ENCODE measurements at places on chromosomes 7 and 10.

- DNase-seq = no peak
Observed at GRCh38 chr7:90856351-90857070, 260.4 kb downstream of the CDK14 start.

GRCh38 chr7:3162289-3162688 lies 118.6 kb upstream of the CARD11 start:
- no peak for DNase-seq

GRCh38 chr7:112970771-112971170 lies 115.9 kb downstream of the GPR85 start:
- no peak for DNase-seq

DNA sequence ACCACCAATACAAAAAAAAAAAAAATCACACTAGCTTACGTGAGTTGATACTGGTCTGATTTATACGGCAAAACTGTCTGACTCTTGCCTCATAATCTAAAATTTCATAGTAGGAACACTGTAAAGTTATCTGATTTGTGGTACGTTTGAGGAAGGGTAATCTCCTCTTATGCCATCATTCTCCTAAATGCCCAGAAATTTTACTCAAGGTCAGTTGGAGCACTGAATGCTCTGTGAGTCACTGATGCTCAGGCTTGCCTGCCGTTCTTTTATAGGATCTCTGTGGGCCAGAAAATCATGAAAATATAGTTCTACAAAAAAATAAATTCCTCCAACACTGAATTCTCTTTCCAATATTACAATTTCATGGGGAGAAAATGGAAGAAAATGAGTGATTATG lies 135.7 kb downstream of the PDE1C start:
- DNase-seq = no peak

GRCh38 chr10:92239151-92239599 lies 51.7 kb downstream of the CPEB3 start:
- no peak for DNase-seq

GRCh38 chr7:55410667-55411239 lies 45.6 kb downstream of the LANCL2 start:
- DNase-seq = no peak

DNA sequence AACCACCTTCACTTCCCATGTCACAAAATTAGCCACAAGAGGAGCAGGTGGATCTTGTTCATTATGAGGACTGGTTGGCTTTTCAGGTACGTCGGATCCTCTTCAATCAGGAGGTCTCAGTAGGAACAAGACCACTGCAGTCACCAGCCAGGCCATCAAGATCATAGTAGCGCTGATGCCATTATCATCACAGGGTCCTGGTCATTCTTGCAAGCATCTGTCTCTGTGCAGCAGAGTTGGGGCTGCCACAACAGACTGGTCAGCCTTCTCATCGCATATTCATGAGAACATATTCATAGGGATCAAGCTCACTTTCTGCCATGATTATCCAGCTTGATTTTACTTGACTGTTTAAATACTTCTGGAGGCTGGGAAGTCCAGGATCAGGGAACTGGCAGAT lies 67.1 kb downstream of the ADCYAP1R1 start:
- no peak for DNase-seq

GRCh38 chr10:84348447-84348846 lies 20.1 kb downstream of the CCSER2 start:
- no peak for DNase-seq

- DNase-seq = no peak
Observed at GRCh38 chr7:148276314-148277041, 314.1 kb upstream of the C7orf33 start.

GRCh38 chr7:149731207-149731955 lies 42.0 kb downstream of the ZNF467 start:
- no peak for DNase-seq

DNA sequence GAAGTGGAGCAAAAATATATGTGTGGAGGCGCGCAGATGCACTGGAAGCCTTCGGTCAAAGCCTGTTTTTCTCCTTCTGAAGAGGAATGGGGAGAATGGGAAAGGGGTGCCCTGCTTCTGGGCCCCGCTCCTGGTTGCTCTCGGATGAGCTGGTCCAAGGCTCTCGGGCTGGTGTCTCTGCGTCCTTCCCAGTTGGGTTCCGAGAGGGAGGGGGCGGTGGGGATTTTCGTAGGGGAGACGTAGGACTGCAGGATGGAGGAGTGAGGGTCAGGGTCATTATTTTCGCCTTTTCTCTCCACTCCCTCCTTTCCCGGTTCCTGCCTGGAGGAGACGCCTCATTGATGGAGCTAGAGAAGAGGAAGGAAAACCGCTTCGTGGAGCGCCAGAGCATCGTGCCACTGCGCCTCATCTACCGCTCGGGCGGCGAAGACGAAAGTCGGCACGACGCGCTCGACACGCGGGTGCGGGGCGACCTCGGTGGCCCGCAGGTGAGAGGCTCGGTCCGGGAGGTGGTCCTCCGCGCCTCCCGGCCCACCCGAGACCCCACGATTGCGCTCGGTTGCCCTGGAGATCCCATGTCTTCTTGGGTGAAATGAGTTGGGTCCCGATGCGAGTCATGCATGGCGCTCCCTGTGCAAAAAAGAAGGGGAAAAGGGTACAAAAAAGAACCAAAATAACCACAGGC lies 790 bp downstream of the ADAM22 start:
- no peak for DNase-seq

- DNase-seq = no peak
Observed at GRCh38 chr10:26879744-26880143, 19.0 kb upstream of the ABI1 start.

- no peak for DNase-seq
Observed at GRCh38 chr7:18610331-18610948, 114.9 kb downstream of the HDAC9 start.

DNA sequence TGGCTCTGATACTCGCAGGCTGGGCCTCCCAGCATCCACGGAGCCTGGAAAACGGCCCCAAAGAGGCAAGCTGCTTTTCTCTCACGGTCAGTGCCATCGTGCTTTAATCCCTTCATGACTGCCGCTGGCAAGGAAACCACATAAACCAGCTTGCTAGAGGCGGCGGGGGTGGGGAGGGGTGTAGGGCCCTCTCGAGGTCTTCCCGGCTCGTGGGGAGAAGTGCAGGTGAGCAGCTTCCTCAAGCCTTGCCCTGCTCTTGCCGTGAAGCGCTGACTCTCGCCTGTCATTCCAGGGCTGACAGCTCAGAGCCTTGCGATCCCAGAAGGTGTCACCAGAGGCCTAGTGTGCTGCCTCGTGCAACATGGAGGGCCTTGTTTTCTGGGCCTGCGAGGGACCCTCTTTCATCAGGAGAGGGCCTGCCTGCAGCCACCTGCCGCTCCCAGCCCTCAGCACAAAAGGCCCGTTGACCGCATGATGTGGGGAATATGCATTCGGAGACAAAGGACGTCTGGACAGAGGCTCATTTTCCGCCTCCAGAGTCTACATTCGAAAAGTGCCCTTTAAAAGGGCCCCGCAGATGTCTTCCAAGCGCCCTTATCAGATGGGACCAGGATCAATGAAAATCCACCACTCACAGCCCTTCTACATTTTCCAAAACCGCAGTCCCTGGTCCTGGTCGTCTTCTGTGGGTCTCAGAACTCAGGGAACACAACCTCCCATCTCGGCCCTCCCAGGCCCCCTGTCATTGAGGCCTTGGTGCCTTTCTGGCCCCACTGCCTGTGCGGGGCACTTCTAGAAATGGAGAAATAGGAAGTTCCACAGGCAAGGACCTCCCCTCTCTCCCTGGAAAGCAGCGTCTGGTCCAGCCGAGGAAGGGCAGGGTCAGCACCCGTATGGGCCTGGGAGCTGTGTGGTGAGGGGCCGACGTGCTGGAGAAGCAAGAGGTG lies 58.7 kb downstream of the ZRANB1 start:
- DNase-seq = no peak

DNA sequence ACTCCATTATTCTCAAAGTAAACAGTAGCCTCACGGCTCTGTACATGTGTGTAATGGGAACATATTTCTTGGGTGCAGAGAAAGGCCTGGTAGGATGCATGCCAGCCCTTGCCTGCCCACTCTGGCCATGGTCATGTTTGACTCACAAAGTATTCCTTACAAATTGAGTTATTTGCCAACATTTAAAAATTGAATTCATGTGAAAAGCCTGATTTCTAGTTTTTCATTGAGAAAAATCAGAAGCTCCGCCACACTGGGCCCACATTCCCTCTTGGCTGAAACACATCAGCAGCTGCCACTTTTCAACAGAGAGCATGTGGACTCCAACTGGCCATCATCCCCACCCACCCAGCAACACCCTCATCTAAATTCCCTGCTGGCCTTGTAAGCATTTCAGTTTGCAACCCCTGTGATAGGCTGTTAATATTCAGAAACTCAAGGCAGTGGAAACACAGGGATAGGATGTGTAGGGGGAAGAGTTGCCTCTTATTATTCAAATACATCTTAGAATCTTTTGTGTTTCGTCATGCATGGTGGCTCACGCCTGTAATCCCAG lies 40.9 kb downstream of the CDH23 start:
- DNase-seq = no peak

DNA sequence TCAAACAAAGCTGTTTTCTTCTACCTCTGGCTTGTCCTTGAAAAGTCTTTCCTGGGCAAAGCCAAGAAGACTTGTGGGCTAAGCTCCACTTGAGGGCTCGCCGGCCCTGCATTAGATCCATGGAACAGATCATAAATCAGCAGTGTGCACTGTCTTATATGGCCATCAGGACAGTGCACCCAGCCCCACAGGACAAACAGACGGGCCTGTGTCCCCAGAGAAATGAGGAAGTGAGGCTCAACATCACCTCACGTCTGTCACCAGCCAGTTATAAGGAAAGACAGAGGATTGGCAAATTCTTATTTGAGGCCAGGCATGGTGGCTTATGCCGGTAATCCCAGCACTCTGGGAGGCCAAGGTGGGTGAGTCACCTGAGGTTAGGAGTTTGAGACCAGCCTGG lies 12.3 kb upstream of the IFT22 start:
- no peak for DNase-seq

GRCh38 chr10:129470103-129470851 lies 3.2 kb downstream of the MGMT start:
- no peak for DNase-seq

- no peak for DNase-seq
Observed at GRCh38 chr7:1911571-1911970, 241.5 kb downstream of the ELFN1 start.

- DNase-seq = no peak
Observed at GRCh38 chr7:124310934-124311390, 278.1 kb upstream of the TMEM229A start.

GRCh38 chr10:69254877-69255276 lies 23.4 kb upstream of the HK1 start:
- DNase-seq = no peak

GRCh38 chr7:96253964-96254363 lies 67.9 kb downstream of the SLC25A13 start:
- no peak for DNase-seq

GRCh38 chr7:91089382-91089963 lies 174.8 kb upstream of the FZD1 start:
- no peak for DNase-seq

- DNase-seq = no peak
Observed at GRCh38 chr7:69434398-69434815, 163.9 kb upstream of the AUTS2 start.

DNA sequence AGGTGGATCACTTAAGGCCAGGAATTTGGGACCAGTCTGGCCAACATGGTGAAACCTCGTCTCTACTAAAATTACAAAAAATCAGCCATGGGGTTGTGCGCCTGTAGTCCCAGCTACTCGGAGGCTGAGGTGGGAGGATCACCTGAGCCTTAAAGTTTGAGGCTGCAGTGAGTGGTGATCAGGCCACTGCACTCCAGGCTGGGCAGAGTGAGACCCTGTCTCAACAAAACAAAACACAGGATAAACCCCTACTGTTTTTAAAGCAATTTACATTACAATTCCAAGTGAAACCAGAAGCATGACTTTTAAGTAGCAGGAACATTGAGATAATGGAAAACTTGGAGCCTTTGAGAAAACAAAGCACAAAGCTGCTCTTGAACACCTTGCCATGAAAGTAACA lies 92.4 kb upstream of the BTBD16 start:
- no peak for DNase-seq

GRCh38 chr10:110775020-110775375 lies 96.7 kb upstream of the PDCD4 start:
- DNase-seq = no peak

DNA sequence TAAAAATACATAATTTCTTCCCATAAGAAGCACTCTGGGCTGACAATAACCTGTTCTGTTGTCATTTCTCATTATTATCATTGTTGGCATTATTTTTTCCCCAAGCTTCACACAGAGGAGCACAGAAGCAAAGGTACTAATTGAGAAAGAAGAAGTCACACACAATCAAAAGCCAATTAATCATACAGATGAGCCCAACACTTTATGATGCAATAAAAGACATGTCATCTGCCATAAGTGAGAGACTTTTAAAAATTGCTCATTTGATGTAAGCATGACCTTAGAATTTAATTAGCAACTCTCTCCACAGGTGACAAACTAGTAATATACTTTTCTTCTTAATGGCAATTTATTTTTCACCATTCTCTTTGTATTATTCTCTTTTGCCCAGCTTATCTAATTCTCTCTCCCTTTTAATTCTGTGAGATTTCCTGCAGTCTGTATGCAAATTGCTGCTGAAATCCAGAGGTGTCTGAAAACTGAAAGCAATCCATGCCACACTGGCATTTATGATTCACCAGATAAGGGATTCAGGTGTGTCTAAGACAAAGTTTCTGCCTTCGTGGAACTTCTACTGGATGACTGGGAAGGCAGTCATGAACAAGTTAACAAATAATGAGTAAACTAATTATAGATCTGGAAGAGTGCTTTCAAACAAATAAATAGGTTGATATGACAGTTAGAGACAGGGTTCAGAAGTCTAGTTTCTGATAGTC lies 203.5 kb downstream of the CHCHD3 start:
- DNase-seq = no peak

DNA sequence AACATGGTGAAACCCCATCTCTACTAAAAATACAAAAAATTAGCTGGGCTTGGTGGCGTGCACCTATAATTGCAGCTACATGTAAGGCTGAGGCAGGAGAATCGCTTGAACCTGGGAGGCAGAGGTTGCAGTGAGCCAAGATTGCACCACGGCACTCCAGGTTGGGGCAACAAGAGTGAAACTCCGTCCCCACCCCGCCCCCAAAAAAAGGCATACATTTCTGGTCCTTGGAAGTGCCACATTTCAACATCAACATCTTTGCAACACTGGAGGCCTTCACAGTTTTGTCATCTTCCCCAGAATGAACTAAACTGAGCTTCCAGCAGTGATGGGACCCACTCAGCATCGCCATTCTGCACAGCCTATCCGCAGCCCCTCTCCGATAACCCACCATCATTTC lies 36.6 kb downstream of the FAM53B start:
- no peak for DNase-seq

Measured in stimulated activated CD8-positive, alpha-beta memory T cell treated with anti-CD3 and anti-CD28 coated beads, Interleukin-7, amount 100 ng/mL, for 1 hour (primary cell).